Skin of body (tissue), 3 donors: ENCODE measurements at places on chromosomes 1 and 21. TPM values are rescaled to one million over a fixed set of nuclear protein-coding genes. Genes with fewer than 3 reads are reported as not detected.

Gene LYST
- 48.6 TPM for total RNA-seq

DNA sequence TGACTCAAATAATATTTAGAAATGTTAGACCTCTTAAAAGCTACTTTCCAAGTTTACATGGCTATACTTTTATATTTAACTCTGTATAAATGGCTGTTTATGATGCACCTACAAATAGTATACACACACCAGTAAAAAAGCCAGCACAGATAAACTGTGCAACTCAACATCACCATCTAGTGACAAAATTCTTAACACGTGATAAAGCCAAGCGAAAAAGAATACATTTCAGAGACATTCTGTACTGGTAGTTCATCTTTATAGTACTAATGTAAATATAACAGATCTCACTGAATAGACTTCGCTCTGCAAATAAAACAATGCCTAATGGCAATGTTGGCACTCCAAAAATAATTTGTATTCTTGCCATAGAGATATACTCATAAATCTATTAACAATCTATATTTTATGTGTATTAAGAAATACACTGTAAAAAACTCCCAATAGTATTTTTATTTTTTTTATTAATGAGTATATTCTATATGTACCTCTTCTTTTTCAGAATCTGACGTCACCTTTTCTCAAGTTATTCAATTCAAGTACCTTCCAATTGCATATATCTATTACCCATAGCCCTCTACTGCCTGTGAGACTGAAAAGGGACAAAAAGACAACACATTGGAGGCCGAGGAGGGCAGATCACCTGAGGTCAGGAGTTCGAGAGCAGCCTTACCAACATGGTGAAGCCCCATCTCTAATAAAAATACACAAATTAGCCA, 100.2 kb downstream of the DPYD start:
- peak; percentile 19 for DNase-seq

- no peak for DNase-seq
These were observed 7.1 kb upstream of the ITGB2 start for GRCh38 chr21:44927587-44928461.

Gene ETNK2
- 4.6 TPM for total RNA-seq

DNA sequence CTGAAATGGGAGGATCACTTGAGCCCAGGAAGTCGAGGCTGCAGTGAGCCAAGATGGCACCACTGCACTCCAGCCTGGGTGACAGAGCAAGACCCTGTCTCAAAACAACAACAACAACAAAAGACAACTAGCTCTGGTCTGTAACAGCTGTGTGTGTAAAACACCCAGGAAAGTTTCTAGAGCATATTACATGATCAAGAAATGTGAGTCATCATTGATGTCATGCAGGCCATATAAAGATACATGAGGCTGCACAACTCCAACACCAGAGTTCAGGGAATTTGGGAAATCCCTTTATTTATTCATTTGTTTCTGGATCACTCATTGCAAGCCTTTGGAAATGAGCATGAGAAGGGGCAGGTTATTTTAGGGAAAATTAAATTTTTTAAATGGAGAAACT, 50.3 kb upstream of the CTPS1 start:
- DNase-seq = no peak

DNA sequence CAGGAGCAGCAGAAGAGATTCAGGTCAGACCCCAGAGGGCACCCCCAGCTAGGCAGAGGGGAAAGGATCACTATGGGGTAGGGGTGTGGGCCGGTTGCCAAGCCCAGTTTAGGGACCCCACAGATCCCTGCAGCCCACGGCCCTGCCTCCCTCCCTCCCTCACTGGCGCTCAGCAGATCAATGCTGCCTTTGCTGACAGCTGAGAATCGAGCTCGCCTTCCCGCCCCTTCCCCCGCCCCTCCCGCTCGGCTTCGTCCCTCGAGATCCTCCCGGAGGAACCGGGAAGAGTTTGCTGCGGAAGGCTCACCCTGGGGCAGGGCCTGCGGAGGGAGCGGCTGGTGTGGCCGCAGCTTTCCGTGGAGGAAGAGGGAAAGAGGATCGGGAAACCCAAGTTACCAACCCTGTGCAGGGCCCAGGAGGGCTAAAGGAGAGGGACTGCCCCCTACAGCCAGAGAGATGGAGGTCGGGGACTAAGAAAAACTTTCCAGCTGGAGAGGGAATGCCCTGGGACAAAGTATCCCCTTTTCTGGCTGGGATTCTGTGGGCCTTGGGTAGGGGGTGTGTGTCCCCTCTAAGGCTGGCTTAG, 1.1 kb upstream of the KCNQ4 start:
- DNase-seq = no peak

Gene CDA
- total RNA-seq = 2.1 TPM

DNA sequence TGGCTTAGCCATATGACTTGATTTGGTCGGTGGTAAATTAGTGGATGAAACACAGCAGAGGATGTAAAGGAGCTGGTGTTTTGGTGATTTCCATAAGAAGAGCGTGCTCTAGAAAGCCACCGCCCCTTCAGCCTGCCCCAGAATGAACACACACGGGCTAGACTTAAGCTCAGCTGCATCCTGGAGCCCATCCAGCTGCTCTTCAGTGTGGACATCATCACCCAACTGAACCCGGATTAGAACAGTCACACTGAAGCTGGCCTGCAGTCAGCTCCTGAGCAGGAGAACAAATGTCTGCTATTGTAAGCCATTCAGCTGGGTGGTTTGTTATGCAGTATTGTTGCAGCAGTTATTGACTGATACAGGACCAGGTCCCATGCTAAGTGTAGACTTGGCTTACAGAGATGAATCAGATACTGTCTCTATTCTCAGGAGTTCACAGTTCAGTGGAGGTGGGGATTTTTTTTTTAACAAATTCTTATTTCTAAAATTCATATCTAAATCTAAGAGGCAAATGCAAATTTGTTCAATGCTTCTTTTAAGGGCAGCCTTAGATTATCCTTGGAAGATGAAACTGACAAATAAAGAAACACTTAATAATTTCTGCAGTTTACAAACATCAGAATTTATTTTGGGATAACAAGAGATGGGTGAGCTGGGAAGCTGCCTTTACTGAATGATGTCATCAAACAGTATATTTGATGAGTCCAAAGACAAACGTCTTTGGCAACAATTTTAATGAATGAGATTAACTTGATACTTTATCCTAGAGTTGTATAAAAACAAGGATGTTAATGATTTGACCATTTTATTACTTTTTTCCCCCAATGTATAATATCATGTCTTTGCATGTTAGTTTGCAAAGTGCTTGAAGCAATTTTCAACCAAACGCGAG, 251.2 kb downstream of the TRABD2B start:
- no peak for DNase-seq
